ENCODE measurements at places on chromosomes 7 and 10.

DNA sequence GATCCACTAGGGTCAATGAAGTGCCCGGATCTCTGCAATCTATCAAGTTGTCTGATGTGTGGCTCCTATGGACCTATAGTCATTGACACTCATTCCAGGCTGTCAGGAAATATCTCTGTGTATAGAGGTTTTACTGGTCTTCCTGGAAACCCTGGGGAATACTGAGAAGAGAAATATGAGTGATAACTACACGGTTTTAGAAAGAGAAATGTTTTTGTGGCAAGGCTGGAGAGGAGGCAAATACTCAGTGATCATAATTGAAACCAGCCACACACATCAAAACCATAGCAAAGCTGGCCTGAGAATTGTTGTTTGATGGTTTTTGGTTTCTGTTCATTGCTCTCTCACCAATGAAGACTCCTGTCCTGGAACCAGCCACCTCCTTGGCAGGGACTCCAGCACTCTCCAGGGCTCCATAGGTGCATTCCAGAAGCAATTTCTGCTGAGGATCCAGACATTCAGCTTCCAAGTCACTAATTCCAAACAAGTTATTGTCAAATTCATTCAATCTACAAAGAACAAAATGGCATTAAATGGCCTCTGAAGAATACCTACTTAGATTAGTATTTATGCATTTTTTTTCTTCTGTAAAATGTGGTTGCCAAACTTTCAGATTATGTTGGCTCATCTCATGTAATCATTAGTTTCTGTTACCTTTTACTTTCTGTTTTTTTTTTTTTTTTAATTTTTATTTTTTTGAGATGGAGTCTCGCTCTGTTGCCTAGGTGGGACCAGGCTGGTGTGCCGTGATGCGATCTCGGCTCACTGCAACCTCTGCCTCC is 108.6 kb upstream of the ABI1 start:
- no peak for DNase-seq

DNA sequence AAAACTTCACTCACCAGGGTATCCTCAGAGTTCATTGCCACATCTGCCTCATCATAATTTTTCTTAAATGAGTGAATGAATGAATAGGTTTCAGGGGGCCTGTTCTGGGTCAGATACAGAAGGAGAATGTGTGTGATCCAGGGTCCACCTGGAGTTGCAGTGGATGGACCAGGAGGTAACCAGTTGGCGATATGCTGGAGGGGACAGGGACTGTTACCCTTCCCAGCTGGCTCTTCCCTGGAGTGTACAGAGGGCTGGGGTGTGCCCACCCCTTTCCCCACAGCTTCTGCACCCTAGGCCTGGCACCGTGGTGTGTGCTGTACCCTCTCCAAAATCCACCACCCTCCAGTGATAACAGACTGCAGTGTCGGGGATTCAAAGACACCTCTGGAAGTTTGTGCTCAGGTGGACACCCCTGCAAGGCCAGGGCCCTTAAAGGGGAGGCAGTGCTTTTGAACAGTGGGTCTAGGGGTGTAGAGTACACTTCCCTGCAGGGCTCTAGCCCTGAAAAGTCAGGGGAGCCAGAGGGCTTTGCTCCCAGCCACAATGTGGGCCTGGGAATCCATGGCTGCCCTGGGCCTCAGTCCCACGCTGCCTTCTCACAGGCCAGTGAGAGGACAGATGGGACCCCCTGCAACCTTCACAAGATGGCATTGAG is 134.4 kb upstream of the UNC5B start:
- DNase-seq = no peak

GRCh38 chr10:108409306-108409705 is 1244.8 kb upstream of the SORCS1 start:
- DNase-seq = no peak

DNA sequence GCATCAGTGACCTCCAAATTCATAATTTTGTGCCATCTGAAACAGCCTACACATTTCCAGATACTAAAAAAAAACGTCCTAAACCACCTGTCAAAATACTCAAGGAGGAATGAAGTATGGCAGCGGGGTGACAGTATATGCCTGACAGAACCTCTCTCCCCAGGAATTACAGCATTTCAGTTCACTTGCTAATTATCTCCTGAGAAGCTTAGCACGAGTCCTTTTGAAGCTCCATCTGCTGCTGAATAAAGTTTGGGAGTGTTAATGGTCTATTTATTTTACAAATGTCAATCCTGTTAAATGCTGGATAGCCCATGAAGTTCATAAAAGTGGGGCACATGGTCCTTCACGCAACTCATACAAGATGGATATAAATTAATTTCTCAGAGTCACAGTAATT is 29.4 kb upstream of the ANLN start:
- DNase-seq = peak; percentile 79

GRCh38 chr10:43001427-43001795 is 75.5 kb upstream of the RET start:
- DNase-seq = no peak

GRCh38 chr10:79100771-79101170 is 32.0 kb downstream of the ZMIZ1 start:
- DNase-seq = no peak

Data from NCI-H2171 (cell line).